Cortex of kidney (tissue), 1 donor: ENCODE measurements at places on chromosomes 5 and 9.

GRCh38 chr5:108451269-108451668 lies 69.4 kb upstream of the FBXL17 start:
- DNase-seq = no peak

- DNase-seq = no peak
Measured at GRCh38 chr9:124042201-124042721, 30.7 kb downstream of the LHX2 start.

DNA sequence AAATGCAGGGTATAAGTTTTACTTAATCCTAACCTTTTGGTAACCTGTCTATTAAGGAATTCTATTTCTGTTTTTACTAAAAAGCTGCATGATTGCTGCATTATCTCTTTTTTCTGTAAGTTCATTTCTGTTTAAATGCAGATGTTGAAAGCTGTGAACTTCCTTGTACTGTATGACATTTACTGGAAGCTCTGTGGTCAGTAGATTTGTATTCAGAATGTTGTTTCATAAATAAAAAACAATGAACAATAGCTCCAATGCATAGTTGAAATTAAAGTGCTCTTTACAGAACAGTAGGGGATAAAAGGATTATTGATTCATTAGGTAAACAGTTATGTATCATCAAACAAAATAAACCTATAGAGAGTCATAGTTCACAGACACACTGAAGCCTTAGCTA lies 46.5 kb upstream of the FKTN start:
- no peak for DNase-seq

GRCh38 chr9:19650312-19650711 lies 138.5 kb downstream of the SLC24A2 start:
- DNase-seq = no peak

GRCh38 chr5:135695656-135696313 lies 117.0 kb upstream of the CXCL14 start:
- DNase-seq = no peak

DNA sequence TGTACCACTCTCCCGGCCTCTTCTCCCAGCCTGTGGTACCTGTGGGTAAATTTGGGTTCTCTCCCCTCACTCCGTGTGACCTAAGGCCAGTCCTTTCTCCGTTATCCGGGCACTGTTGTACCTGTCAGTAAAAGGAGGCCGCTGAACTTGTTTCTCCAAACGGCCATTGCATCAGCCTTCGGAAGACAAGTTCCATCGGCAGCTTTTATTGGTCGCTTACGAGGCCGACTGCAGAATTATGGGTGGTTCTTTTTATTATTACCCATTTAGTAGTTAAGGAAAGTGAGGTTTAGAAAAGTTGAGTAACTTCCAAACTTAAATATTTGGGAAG lies 558 bp downstream of the GRPEL2 start:
- DNase-seq = no peak

- no peak for DNase-seq
Measured at GRCh38 chr5:98769959-98770208, 3.6 kb upstream of the RGMB start.

GRCh38 chr9:37343724-37344123 lies 78.8 kb upstream of the GRHPR start:
- DNase-seq = no peak
